ENCODE measurements at places on chromosomes 3 and 15.

- no peak for DNase-seq
These were observed 100.3 kb downstream of the APBA2 start for GRCh38 chr15:28986108-28986507.

GRCh38 chr3:151356794-151357462 is 27.6 kb upstream of the P2RY13 start:
- DNase-seq: no peak

- no peak for DNase-seq
These were observed 14.5 kb downstream of the EFCAB12 start for GRCh38 chr3:129413687-129414506.

DNA sequence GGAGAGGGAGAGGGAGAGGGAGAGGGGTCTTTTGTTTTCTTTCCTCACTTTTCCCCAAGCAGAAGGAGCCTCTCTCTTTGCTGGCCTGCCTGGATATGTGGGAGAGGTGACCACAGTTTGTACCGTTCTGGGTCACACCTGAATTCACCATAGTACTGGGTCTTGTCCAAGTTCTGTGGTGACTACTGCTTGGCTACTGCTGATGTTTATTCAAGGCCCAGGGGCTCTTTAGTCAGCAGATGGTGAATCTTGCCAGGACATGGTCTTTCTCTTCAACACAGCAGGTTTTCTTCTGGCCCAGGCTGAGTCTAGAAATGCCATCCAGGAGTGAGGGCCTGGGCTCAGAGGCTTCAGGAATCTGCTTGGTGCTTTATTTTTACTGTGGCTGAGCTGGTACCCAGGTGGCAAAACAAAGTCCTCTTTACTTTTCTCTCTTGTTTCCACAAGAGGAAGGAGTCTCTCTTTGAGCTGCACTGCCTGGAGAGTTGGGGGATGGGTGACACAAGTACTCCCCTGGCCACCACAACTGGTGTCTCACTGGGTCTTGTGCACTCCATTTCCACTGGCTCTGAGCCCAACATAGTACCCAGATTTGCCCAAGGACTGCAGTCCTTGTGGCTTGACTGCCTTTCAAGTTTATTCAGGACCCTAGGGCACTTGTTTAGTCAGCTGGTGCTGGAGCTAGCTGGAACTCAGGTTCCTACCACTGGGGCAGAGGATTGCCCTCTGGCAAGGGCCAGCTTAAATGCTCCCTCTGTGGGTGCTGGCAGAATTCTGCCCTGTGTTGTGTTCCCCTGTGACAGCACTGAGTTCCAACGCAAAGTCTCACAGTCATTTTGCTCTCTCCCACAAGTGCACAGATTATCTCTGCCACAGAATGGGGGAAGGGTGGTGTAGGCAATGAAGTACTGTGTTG is 16.8 kb upstream of the CCNDBP1 start:
- no peak for DNase-seq

DNA sequence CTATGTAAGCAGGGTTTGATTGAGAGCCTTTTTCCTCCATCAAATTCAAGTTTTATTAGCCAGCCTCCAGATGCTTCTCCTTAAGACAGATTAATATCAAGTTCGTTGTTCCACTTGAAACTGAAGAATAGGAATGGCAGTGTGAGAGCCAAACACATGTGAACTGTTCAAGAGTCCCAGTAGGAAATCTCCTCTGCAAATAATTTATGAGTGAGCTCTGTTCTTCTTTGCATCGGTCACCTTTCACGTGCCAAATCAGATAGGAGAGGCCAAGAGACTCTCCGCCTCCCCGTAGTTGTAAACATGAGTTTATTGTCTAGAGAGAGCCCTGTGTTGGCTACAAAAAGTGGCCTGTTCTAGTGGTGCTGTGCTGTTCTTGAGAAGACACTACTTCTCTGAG is 372.1 kb upstream of the NR2F2 start:
- DNase-seq: no peak

GRCh38 chr3:78812166-78812565 is 955.6 kb downstream of the ROBO1 start:
- no peak for DNase-seq

DNA sequence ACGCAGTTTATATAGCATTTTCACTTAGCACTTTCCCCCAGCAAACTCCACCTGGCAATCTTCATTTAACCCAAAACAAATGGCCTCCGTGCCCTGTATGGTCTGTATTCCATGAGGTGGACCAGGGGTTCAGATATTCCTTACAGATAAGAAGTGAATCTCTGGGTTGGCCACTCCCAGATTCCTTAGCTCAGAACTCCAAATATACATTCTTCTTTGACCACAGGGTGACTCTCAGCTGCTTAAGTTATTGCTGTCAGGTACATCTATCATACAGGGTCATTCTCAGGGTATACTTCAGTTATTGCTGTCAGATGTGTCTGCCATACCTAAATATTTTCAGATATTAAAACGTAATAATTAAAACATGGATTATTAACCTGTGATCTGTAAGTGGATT is 229.8 kb downstream of the TBL1XR1 start:
- DNase-seq: no peak

DNA sequence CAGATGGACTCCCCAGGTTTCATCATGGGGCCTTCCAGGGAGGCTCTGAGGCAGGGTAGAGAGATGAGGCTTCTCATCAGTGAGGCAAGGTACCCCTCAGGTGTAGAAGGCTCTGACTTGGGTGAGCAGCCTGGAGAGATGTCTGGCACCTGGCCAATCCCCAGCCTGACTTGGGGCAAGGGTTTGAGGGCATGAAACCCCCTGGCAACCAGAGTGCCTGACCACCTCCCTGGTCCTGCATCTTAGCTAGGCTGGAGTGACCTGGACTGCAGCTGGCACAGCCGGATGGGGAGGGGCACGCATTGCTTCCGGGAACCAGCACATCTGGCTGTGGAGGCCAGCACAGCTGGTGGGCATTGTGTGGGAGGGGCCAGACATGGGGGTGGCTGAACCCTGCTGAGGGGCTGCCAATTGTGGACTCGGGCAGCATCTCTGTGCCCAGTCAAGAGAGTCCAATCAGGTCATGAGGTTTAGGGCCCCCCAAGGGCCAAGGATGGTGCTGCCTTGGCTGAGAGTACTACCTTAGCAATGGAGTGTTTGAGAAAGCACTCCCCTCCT is 1.9 kb downstream of the ZBTB47 start:
- DNase-seq: no peak

DNA sequence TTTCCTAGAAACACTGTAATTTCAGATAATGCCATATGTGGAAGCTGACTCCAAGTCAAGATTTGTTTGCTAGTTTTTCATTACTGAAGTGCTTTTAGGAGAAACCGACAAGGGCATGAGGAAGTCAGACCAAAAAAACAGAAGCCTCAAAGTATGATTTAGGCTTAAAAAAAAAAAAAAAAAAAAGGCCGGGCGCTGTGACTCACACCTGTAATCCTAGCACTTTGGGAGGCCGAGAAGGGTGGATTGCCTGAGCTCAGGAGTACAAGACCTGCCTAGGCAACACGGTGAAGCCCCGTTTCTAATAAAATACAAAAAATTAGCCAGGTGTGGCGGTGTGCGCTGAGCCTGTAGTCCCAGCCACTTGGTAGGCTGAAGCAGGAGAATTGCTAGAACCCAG is 11.6 kb downstream of the RPL15 start:
- no peak for DNase-seq

- DNase-seq: no peak
These were observed 55.9 kb upstream of the PHLDB2 start for GRCh38 chr3:111803123-111803593.

GRCh38 chr3:57018246-57018645 is 42.2 kb upstream of the SPATA12 start:
- DNase-seq: no peak

DNA sequence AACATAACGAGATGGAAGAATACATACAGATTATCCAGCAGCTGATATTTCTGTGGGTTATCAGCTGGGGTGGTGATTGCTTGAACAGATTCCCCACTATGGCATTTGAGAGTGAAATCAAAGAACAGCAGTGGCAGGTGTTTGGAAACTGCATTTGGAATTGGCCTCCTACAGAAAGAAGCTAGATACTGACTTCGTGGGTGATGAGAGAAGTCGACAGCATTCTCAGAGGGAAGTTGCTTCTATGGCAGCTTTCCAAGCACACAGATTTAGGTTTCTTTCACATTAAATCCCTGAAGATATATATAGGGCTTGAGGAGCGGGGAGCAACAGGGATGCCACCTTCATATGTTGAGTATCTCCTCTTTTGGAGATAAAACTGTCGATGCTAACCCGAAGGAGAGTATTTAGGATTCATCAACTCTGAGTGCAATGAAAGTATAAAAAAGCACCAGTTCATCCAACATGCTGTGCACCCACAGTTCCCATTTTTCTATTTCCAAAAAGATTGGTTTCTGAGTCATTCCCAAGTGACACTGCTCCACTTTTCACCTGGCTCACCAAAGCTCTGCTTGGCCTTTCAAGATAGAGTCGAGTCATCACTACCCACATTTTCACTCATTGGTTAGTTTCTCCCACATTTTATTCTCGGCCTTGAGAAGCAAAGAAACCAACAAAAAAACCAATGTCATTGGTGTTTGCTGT is 579.8 kb upstream of the SUCLG2 start:
- no peak for DNase-seq

GRCh38 chr3:16511681-16512434 is 1.6 kb downstream of the RFTN1 start:
- DNase-seq: peak; percentile 63

DNA sequence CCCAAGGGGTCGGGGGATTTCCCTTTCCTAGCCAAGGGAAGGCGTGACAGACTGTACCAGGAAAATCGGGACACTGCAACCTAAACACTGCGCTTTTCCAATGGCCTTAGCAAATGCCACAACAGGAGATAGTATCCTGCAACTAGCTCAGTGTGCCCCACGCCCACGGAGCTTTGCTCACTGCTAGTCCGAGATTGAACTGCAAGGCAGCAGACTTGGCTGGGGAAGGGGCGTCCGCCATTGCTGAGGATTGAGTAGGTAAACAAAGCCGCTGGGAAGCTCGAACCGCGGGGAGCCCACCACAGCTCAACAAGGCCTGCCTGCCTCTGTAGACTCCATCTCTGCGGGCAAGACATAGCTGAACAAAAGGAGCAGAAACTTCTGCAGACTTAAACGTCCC is 72.3 kb upstream of the THRB start:
- DNase-seq: no peak

GRCh38 chr15:26433060-26433459 is 339.8 kb downstream of the GABRB3 start:
- DNase-seq: no peak

DNA sequence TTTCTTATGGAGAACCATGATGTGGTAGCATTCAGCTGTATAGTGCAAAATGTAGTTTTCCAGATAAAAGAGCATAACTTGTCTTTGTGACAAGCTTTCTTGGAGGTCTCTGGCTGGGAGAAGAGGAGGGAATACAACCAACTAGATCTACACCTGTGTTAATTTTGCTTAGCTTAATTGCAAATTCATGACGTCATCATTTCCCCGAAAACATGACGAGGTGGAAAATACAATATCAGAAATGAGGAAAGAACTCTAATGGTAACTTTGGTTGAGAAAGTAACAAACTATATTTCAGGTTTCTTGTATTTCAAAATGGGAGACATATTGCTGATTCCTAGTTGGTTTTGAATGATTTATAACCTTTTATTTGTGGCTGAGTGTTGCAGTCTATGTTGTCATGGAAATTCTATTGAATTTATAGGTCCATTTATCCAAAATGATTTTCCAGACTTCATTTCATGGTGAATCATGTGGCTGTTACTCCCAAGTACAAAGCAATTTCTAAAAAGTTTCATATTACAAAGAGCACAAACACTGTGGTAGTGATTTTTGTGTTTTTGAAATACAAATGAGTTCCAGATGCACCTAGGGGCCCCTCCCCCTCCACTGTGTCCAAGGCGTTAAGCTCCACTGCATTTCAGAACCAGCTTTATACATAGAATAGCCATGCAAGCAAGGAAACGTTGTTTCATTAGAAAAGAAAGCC is 307.2 kb downstream of the FEZF2 start:
- no peak for DNase-seq

GRCh38 chr3:62587579-62588031 is 214.3 kb upstream of the FEZF2 start:
- no peak for DNase-seq

DNA sequence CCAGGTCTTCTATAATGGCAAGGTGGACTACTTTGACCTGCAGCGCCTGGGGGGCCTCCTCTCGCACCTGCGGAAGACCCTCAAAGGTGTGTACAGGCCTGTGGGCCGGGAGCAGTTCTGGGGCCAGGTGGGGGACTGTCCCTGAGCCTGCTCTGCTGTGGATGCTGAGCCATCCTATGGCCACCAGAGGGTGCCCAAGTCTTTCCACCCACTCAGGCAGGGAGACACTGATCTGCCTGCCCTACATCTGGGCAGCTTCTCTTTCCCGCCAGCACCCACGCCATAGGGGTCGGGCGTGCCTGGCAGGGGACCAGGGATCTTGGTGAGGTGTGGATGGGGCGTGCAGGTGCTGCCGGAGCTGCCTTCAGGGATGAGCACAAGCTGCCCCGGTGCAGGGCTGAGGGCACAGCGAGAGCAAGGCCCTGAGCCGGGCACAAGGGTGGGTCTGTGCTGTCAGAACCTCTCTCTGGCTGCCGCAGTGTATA is 14.1 kb downstream of the RNF123 start:
- no peak for DNase-seq

- DNase-seq: no peak
These were observed 7.3 kb upstream of the MCCC1 start for GRCh38 chr3:183106635-183107034.

GRCh38 chr15:68276668-68277067 is 877 bp upstream of the FEM1B start:
- DNase-seq: no peak

DNA sequence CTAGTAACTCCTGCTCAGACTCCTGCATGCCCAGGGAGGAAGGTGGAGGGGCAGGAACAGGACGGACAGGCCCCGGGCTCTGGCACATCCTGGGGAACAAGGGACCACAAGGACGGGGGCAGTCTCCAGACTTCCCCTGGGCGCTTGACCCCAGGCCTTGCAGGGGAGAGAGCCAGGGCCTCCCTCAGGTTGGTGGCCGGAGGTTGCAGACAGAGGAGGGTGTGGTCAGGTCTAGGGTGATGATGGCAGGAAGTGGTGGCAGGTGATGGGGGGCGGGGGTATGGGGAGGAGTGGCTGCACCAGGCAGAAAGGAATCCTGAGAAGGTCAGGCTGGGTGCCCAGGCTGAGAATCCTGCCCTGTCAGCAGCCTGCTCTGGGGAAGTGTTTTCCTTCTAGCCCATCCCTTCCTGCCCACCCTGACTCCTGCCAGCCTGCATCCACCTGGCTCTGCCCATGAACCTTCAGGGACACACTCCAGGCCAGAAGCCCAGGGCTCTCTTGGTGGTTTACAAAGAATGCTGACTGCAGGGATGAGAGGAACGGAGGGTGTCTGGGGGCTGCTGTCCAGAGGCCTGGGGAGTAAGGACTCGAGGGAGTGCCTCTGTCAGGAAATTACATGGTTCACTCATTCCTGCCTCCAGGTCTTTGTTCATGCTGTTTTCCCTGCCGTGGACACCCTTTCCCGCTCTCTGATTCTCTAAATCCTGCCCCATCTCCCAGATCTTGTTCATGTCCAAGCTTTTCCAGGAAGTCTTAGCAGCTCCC is 15.8 kb downstream of the LOXL1 start:
- no peak for DNase-seq

DNA sequence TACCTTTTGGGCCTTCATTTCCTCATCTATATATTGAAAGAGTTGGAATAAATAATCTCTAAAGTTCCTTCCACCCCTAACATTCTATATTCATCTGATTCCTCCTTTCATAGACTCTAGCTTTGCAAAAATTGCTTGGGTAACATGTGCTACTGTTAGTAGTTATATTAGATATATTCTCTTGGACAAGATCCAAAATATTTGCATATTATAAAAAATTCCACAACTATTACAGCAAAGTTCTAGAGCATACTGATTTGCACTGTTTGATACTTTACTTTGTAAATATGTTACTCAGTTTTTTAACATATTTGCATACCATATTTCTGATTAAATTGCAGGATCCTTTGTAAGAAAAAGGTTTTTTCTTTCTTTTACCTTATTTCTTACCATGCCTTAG is 95.9 kb upstream of the UBE2E2 start:
- DNase-seq: no peak

Data from glomerular endothelial cell (primary cell).